ENCODE measurements at places on chromosomes 2 and 18.

GRCh38 chr18:79916546-79917168 lies 34.8 kb downstream of the SLC66A2 start:
- no peak for DNase-seq

- no peak for DNase-seq
Measured at GRCh38 chr2:173171321-173171720, 95.7 kb downstream of the MAP3K20 start.

- no peak for DNase-seq
Measured at GRCh38 chr2:86256982-86257381, 57.7 kb downstream of the MRPL35 start.

DNA sequence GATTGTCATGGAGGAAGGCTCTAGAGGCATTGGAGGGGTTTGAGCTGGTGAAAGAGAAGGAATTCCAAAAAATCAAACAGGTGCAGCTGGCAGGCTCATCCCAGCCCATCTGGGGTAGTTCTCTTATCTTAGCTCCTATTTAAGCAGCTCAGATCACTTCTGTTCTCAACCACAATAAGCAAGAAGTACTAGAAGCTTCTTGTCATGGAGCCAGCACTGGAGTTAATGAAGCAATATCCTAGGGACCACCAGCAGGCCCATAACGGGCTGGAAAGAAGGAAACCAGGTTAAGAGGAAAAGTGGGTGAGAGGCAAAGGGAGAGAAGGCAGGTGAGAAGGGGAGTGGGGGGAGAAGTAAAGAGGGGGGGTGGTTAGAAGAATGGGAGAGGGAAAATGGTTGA lies 100.7 kb upstream of the ZFP36L2 start:
- no peak for DNase-seq

DNA sequence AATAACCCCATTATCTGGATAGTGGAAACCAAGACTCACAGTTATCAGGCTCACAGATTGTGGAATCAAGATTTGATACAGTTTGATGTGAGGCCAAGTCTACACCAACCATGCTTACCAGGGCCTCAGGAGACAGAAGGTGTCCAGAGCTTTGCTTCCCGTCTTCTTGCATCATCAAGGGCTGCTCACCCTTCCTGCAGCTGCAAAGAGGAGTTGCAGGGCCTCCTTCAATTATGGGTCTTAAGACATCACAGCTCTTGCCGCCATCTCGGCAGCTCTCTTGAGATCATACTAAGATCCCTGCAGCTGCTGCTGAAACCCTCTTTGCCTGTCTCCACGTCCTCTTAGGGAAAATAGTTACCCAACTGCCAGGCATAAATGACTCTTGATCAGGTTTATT lies 176.0 kb downstream of the MGAT5 start:
- DNase-seq: no peak

GRCh38 chr2:11584525-11585056 lies 50.7 kb downstream of the GREB1 start:
- DNase-seq: no peak

All from activated T-helper 1 cell treated with Interleukin-2 at 50 U/mL for 16 hours (primary cell).